ENCODE measurements at places on chromosomes 5 and 9. TPM values are rescaled to one million over a fixed set of nuclear protein-coding genes. Genes with fewer than 3 reads are reported as not detected.

Gene SLC4A9
- total RNA-seq: 0.11 TPM

Gene SRD5A1
- total RNA-seq: 5.5 TPM

Gene LOX
- 45.2 TPM for total RNA-seq

Gene ALDH7A1
- 40.7 TPM for total RNA-seq

Gene PIK3R1
- 222 TPM for total RNA-seq

Gene ORM1
- total RNA-seq: 89.6 TPM

Gene IGFBPL1
- 2.4 TPM for total RNA-seq

Gene TXNDC15
- 50.2 TPM for total RNA-seq

Gene PCDHB9
- 1.8 TPM for total RNA-seq

Gene ENTREP1
- 47.9 TPM for total RNA-seq

Gene CCIN
- 0.89 TPM for total RNA-seq

Gene PCDHGA10
- total RNA-seq: 5.7 TPM

Gene GAPT
- total RNA-seq: 4.0 TPM

Gene MLANA
- total RNA-seq: not detected

Gene CCL21
- 473 TPM for total RNA-seq

Gene FAT2
- 3.1 TPM for total RNA-seq

Gene ATOX1
- 96.8 TPM for total RNA-seq

Gene BRINP1
- 0.52 TPM for total RNA-seq

Gene LRRC70
- total RNA-seq: 14.8 TPM

Gene PDGFRB
- 110 TPM for total RNA-seq

Gene AFAP1L1
- total RNA-seq: 22.8 TPM
